ENCODE measurements at places on chromosomes 4 and X.

- no peak for DNase-seq
These were observed 207.1 kb downstream of the PPP3CA start for GRCh38 chr4:101140228-101140627.

- DNase-seq = no peak
These were observed 124.7 kb downstream of the CAMK2D start for GRCh38 chr4:113636877-113637276.

DNA sequence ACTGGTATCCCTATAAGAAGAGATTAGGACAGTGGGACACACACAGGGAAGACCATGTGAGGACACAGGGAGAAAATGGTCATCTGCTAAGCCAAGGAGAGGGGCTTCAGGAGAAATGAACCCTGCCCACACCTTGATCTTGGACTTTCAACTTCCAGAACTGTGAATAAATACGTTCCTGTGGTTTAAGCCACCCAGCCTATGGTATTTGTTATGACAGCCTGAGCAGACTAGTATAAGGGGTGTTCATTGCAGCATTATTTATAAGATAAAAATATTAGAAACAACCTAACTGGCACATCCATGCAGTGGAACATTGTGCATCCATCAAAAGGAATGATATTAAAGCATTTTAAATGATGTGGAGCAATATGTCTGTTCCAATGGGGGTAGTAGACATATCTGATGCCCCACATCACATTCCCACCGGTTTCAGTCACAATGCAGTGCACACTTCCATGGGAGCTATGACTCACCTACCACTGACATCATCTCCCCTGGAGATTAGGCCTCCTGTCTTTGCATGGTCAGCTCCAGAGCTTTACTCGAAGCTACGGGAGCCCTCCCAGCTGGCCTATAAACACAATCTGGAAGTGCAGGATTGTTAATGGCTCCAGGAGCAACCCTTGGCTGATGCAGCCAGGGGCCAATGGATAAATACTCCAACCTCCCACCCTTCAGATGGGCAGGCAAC lies 38.9 kb upstream of the MAMLD1 start:
- DNase-seq = no peak

DNA sequence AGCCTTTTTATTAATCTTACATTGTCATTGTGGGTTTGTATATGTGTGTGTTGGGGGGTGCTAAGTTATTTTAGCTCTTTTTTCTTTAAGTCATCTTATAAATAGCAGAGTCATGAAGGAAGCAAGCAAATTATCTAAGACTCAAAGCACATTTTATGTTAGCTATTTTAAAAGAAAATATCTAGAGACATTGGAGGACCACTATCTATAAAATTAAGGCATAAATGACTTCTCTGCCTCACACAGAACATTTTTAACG lies 3.7 kb upstream of the PPBP start:
- DNase-seq = no peak

GRCh38 chrX:100864657-100865391 lies 9.3 kb downstream of the NOX1 start:
- DNase-seq = no peak

GRCh38 chr4:34280131-34280530 lies 1964.2 kb downstream of the ARAP2 start:
- DNase-seq = no peak

GRCh38 chrX:10582945-10583344 lies 37.4 kb downstream of the MID1 start:
- no peak for DNase-seq

GRCh38 chr4:86560447-86560846 lies 33.7 kb upstream of the PTPN13 start:
- no peak for DNase-seq

GRCh38 chr4:71932941-71933340 lies 98.9 kb upstream of the NPFFR2 start:
- DNase-seq = no peak

GRCh38 chrX:4397471-4397870 lies 684.0 kb upstream of the PRKX start:
- no peak for DNase-seq

DNA sequence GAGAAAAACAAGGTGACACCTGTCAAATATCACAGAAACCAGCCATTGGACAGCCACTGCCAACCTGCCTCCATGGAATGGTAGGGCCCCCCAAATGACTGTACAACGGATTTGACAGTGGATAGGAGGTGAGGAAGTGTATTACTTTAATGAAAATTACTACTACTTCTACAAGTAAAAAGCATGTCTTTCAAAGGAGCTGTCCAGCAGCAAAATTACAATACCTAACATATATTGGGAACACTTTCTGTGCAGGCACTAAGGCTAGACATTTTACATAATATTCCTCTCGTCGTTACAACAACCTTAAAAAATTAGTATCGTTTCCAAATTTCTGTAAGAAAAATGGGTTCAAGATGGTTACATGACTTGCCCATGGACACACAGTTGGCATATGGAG lies 14.9 kb downstream of the PPP3CA start:
- no peak for DNase-seq

DNA sequence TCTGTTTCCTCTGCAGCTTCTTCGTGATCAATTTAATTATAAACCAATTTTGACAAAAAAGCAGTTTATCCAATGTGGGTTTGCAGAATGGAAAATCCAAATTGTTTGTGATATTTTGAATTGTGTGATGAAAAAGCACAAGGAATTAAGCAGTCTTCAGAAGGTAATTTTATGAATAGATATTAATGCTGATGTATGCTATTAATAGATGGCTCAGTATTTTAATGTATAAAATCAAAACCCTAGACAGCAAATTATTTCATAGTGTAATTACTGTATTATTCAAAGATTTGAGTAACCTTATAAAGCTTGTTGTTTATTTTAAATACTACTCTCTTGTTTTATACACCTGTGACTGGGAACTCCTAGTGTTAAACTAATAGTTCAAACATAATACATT lies 20.0 kb downstream of the CEP44 start:
- DNase-seq = no peak

DNA sequence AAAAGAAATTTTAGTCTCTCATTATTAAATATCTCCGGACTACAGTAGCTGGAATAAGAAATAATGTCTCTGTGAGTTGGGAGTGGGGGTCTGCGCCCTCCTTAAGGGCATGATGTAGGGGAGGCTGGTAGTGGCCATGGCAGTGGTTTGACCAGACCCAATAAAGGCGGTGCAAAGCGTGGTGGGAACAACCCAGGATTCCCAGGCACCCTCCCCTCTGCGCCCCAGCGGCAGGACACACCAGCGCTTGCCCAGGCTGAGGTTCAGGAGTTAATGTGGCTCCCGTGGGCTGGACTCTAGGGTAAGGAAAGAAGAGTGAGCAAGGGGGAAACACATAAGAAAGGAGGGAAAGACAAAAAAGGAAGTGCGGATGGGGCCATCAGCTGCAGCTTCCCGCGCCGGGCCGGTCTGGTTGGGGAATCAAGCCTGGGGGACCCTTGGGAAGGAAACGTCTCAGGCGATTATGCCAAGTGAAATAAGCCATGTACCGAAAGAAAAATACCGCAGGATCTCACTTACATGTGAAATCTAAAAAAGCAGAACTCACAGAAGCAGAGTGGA lies 157.5 kb upstream of the SMIM31 start:
- DNase-seq = no peak

DNA sequence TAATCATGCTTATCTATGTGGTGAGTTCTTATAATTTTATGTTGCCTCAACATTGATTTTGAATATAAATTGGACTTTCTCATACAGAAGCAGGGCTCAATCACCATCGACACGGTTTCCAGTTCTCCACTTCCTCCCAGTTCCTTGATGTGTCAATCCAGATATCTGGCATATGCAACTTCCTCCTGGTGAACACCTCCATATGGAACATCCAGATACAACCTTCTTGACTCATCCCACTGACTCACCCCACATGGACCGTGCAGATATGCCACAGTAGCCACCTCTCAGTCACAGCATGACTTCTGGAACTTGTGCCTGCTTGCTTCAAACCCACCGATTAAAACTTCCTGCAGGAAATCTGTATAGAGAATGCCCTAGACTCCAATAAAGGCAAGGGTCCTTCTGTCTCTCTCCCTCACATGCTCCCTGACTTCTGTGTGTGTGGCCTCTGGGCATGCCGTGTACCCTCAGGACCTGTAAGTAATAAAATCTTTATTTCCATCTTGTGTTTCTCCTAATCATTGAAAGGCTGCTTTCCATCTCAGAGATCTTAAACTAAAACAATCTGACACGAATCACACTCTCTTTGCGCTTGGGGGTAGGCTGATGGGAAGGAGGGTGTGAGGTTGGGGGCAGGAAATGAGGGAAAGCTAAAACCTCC lies 67.0 kb downstream of the HTRA3 start:
- DNase-seq = no peak

- no peak for DNase-seq
These were observed 220.9 kb downstream of the SLC7A11 start for GRCh38 chr4:138021139-138021830.

- DNase-seq = no peak
These were observed 884 bp downstream of the RELL1 start for GRCh38 chr4:37685161-37685822.

DNA sequence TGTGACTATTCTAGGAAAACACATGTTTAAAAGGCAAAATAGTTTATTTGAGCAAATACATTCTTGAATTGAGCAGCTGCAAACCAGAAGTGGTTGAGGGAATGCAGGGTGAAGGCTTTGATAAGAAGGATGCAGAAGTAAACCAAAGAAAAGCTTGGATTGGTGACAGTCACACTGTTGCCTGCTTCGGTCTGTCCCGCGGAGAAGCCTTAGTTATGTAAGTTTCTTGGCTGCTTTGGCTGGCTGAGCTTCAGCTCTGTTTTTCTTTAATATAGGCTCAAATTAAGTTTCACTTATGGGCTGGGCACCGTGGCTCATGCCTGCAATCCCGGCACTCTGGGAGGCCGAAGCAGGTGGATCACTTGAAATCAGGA lies 67.6 kb downstream of the FAM53A start:
- no peak for DNase-seq

GRCh38 chr4:189237340-189237739 lies 703.3 kb upstream of the FRG1 start:
- no peak for DNase-seq

- no peak for DNase-seq
These were observed 31.8 kb upstream of the LIMCH1 start for GRCh38 chr4:41506130-41506529.

- no peak for DNase-seq
These were observed 238.6 kb downstream of the TRIML1 start for GRCh38 chr4:188377816-188378215.

GRCh38 chr4:82491251-82491960 lies 61.0 kb downstream of the ENOPH1 start:
- DNase-seq = no peak
